ENCODE measurements at places on chromosomes 1 and 21.

DNA sequence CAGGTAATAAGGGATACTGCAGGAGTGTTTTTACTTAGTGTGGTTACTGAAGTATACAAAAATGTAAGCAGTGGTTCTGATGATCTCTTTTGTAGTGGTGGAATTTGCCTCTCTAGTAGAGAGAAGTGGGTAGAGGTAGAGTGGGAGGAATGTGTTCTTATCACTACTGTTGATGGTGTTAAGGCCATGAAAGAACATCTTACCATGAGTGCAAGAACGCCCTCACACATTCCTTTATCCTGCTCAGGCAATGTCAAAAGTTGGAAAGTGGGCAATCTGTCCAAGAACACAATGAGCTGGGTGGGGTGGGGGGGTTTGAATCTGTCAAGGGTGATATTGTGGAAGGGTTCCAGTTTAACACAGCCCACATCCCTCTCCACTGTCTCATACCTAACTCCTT lies 78.6 kb downstream of the TTLL7 start:
- no peak for DNase-seq

DNA sequence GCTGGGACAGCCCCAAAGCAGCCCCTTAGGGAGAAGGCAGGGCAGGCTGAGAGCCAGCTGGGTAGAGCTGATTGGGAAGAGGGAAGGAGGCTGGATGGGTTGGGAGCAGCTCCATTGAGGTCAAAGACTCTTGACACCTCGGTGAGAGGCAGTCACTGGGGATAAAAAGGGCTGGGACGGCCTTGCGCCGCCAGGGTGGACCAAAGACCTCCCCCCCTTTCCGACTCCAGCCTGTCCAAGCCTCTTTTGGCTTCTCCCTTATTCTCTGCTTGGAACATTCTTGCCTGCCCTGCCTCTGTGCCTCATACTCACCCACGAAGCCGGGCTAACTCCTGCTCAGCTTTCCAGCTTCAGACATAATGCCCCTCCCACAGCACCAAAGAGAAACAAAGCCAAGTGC lies 51.1 kb downstream of the LRRC38 start:
- DNase-seq = no peak

DNA sequence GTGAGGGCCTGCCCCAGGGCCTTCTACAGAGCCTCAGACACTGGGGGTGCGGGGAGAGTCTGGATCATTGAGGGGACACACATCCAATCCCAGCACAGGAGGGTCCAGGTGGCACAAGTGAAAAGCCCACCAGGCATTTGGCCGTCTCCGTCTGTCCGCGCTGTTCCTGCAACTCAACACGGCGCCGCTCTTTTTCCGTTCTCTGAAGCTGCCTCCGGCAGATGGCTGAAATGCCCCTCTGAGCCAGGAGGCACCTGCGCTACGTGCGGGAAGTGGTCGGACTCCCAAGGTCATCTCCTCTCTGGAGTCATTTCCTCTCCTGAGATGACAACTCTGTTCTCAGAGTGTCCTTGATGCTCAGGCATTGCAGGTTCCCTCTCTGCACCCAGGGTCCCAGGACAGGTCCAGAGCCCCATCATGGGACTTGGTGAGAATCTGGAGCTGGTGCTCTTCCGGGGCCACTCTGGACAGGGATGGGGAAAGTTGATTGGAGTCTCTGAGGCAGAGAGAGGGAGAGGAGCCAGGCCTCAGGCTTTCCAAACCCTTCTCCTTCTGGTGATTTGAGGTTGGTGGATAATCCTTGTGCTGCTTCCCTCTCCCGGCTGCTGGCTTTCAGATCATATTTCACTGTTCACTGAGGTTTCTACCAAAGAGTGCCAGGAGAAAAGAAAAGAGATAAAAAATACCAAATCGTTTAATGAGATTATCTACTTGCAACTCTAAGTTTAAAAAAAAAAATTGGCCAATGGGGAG lies 14.0 kb upstream of the MIXL1 start:
- DNase-seq = no peak

DNA sequence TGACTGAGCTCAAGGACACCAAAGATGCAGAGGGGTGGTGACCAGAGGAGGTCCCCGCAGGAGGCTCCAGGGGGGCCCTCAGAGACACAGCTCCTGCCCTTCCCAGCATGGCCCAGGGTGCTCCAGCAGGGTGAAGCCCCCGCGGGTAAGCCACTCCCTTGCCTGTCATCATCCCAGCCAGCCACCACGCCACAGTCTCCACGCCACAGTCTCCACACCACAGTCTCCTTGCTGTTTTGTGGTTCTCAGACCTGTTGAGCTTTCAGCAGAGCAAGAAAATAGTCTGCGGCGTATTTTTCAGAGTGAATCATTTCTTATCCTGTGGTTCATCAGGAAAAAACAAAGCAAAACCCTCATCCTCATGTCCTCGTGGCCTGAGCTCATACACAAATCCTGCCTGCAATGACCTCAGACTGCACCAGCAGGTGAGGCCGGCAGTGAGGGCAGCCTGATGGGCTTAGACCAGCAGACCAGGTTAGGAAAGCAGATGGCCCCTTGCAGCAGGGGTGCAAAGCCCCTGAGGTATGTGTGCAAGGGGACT lies 25.7 kb upstream of the ABCG1 start:
- no peak for DNase-seq

GRCh38 chr1:19388980-19389379 lies 76.9 kb downstream of the SLC66A1 start:
- DNase-seq = no peak

DNA sequence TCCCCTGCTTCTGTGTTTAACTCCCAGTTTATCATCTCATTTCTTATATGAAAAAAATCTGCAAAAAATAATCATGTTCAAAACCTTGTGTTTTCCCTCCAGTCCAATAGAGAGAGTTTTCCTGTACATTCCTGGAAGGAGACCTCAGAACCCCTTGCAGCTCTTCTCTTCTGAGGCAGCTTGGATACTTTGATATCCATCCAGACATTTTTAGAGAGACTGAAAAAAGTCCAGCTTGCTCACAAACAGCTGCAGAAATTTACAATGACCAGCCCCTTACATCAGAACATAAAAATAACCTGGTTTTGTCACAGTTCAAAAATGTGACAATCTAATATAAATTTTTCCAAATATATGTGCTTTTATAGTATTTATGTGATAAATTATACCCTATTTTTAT lies 73.3 kb upstream of the C1orf115 start:
- no peak for DNase-seq

GRCh38 chr1:88036345-88037014 lies 647.6 kb upstream of the PKN2 start:
- no peak for DNase-seq
